ENCODE measurements at places on chromosomes 5 and 9. TPM values are rescaled to one million over a fixed set of nuclear protein-coding genes. Genes with fewer than 3 reads are reported as not detected.

ROPN1L gene
- 0.83 TPM for total RNA-seq

IL33 gene
- total RNA-seq: not detected

EDIL3 gene
- total RNA-seq: 8.5 TPM

FAM153A gene
- not detected for total RNA-seq

PCSK5 gene
- total RNA-seq: 0.08 TPM

CD72 gene
- 0.43 TPM for total RNA-seq

WWC1 gene
- 13.2 TPM for total RNA-seq

ZNF300 gene
- 5.1 TPM for total RNA-seq

CER1 gene
- not detected for total RNA-seq

INSL6 gene
- not detected for total RNA-seq

C5orf52 gene
- not detected for total RNA-seq

LCNL1 gene
- not detected for total RNA-seq

DYNC2I2 gene
- 49.5 TPM for total RNA-seq

IGFBPL1 gene
- total RNA-seq: 7.9 TPM

TAF1L gene
- not detected for total RNA-seq

- DNase-seq: no peak
These were observed 113.6 kb downstream of the IRX1 start for GRCh38 chr5:3709068-3709716.

DNA sequence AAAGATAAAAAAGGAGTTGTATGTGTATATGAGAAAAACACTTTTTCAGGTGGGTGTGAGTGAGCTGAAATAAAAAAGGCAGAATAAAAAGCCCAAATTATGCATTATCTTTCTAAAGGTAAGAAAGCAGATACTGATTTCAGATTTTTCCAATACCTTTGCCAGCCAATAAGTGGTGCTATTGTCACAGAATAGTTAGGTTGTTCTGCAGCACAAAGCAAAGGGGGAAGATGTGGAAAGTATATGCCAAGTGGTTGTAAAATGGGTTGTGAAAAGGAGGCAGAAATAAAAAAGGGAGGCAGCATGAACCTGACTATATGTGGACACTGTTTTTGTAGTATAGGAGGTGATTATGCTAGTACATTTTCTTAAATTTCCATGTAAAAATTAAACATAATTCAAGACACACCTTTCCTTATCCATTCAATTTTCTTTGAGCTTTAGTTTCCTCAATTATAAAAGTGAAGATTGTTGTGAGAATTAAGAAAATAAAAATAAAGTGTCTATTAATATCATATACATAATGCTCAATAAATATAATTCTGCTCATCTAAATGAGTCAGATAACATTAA lies 106.7 kb downstream of the SMIM15 start:
- peak; percentile 62 for DNase-seq

DNA sequence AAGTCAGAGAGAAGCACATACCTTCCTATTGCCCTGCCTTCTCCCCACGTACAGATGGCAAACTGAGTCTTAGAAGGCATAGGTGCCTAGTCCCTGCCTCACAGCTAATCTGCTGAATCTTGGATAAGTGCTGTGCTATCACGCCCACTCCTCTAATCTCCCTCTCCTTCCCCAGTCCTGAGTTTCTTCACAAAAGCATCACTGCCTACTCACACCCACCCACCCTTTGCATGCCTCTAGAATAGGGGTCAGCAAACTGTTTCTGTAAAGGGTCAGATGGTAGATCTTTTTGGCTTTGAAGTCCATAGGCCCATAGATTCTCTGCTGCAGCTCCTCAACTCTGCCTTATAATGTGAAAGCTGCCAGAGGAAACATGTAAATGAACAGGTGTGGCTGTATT lies 23.2 kb upstream of the JADE2 start:
- no peak for DNase-seq

GRCh38 chr5:114418176-114419066 lies 56.6 kb downstream of the KCNN2 start:
- DNase-seq: peak; percentile 87

- DNase-seq: no peak
These were observed 425.7 kb upstream of the CYLC2 start for GRCh38 chr9:102569436-102569835.

DNA sequence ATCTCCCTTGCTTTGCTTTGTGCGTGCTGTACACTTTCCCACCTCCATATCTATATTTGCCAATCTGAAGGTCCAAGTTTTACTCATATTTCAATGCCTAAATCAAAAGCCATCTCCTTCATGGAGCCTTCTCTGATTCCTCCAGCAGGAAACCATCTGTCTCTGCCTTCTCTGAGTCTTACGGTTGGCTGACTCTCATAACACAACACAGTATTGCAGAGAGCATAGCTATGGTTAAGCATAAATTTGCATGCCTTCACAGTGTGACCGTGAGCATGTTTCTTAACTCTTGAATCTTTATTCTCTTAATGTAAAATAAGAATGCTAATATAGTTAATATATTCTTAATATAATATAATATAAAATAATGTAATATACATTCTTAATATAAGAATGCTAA lies 136.8 kb upstream of the PPP2R2B start:
- no peak for DNase-seq

- DNase-seq: no peak
These were observed 289.6 kb downstream of the GLIS3 start for GRCh38 chr9:4010309-4010708.

GRCh38 chr5:177455036-177455660 lies 8.5 kb downstream of the PRR7 start:
- DNase-seq: no peak

- DNase-seq: no peak
These were observed 255.6 kb upstream of the MPDZ start for GRCh38 chr9:13535141-13535540.

GRCh38 chr5:84550222-84550621 lies 165.5 kb upstream of the EDIL3 start:
- no peak for DNase-seq

DNA sequence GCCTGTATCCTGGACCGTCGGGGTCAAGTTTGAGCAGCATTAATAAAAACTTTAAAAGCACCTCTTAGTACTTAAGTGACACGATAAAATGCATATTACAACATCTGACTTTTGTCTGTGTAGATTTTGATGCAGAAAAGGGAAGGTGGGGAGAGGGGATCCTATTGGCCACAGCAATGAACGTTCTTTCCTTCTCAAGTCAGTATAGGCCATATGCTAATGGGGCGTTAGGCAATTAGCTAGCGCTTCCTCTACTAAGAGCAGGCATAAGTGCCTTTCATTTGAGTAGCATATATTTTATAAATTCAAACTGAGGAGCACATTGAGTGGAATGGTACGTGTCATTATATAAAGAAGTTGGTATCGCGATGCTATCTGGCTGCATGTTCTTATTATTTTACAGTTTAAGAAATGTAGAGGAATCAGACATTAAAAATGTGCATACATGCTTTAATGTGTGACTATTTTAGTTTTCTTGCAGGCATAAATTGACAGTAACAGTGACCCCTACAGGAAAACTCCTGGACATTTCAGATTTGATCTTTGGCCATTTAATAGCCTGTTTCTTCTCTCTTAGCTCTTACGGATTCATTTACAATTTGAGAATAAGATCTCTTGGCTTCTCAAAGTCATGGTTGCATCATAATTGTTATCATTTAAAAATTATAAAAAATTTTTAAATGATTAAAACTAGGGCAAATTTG lies 1.1 kb upstream of the GNA14 start:
- peak; percentile 50 for DNase-seq

DNA sequence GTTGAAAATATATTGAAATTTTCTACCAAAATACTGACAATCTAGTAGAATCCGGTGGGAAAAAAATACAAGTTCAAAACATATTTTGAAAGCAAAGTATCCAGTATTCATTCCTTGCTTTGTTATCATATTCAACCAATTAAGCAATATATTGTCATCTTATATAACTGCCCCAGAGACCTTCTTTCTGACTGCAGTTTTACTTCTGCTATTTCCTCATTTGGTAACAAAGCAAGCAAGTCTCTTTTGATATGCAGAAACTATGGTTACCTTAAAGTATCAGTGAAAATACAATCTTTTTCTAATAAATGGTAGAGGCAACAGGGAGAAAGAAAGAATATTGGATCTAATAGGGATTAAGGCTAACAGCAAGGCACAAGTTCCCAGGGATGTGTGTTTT lies 663.7 kb upstream of the MEF2C start:
- DNase-seq: no peak

DNA sequence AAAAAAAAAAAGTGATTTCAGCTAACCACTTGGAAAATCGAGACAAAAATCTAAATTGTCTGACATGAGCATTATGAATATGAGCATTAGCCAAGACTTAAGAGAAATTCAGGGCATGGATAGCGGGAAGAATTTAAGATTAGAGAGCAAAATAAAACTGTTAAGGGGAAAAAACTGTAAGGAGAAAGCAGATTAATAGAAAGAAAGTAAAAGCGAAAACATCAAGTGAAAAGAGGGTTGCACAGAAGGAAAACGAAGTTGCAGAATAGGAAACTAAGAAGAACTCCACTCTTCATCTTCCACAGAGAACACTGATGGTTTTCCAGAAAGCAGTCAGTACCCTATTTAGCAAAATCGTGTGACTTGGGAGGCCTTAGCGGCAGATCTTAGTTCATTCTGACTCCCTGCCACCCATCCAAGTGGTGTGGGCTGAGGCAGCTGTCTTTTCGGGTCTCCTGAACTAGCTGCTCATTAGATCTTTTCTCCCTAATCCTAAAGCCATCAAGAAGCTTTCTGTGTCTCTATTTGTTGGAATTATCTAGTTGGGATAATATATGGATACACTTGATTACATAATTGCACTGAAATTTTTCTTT lies 3.7 kb downstream of the NIM1K start:
- no peak for DNase-seq

- DNase-seq: peak; percentile 13
These were observed 50.8 kb upstream of the PCSK1 start for GRCh38 chr5:96483878-96484277.

DNA sequence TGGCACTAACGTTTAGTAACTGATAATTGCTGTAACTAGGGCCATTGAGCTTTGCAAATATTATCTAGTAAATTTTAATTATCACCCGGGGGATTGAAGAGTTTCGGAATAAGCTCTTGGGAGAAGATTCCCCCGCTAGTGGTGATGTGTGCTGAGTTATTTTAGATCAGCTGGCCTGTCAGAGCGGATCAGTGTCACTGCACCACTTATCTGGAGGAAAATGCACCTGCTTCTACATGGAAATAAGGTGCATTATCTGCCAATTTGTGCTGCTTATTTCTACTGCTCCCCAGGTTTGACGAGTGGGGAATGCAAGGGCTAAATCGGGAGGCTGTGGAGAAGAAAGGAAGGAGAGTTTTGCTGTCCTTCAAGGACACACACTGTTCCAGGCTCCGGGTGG lies 518.6 kb downstream of the TLE4 start:
- no peak for DNase-seq

DNA sequence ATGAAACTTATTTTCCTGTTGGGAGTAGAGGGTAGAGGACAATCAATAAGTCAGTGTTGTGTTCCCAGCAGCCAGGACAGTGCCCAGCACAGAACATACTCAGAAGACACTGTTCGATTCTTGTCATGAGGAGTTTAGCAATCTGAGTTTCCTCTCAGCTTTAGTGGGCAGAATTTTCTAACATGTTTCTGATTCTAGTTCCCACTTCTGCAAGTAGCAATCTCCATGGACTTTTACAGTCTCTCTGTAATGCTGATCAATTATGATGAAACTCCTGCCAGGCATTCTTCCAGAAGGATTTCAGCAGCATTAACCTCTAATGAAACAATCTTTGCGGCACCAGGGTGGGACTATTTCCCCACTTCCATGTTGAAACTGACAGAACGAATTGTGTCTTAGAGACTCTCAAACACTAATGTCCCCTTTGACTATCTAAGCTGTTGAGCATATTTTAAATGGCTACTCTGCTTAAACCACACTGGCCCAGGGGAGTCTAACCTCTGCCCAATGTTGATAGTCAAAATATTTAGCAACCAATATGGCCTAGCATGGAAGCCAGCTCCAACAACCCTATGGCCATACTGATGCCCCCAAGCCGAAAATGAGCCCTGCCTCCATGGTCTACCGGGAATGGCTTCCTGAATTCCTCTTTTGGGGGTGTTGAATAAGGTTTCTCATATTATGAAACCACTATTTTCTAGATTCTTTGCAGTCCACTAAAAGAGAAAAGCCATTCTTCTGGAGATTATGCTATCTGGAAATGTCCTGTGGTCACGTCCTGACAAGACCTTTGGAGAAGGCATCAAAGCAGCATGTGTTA lies 484.3 kb downstream of the BNC2 start:
- DNase-seq: no peak

- DNase-seq: peak; percentile 71
These were observed 18.4 kb downstream of the LSM11 start for GRCh38 chr5:157761690-157762621.

- DNase-seq: no peak
These were observed 114.7 kb upstream of the CXCL14 start for GRCh38 chr5:135693371-135693955.

- DNase-seq: no peak
These were observed 43.5 kb downstream of the DMAC1 start for GRCh38 chr9:7756088-7756487.

DNA sequence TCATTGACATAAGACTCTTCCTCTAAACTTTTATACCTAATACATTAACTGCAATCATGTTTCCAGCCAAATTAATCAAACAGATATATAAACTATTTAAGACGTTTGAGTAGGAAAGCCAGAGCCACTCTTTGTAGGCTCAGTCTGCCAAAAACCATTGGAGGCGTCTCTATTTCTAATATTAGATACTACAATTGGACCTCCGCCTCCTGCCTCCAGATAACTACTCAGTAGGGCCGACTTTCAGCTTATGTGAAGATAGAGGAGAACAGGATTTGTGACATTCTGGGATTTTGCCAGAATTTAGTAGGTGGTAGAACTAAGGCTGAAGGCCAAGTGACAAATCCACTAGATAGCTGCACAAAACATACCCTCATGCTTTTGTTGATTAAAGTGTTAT lies 463.0 kb downstream of the CETN3 start:
- DNase-seq: no peak

- no peak for DNase-seq
These were observed 144.2 kb downstream of the GADD45G start for GRCh38 chr9:89748831-89749499.

DNA sequence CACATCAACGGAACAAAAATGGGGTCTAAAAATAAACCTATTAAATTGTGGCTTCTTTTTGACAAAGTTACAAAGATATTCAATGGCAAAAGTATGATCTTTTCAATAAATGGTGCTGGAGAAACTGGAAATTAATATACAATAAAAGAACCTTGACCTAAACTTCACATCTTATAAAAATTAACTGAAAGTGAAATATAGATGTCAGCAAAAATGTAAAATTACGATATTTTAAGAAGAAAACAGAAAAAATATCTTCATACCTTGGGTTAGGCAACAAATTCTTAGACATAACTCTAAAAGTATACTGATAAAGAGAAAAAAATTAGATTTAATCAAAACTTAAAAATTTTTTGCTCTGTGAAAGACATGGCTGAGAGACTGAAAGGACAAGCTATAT lies 1909.5 kb upstream of the CDH9 start:
- no peak for DNase-seq
